ENCODE measurements at places on chromosomes 1 and 21.

- no peak for DNase-seq
Observed at GRCh38 chr1:66752671-66753371, 562 bp downstream of the DYNLT5 start.

GRCh38 chr1:86419277-86419903 is 4.6 kb upstream of the CLCA2 start:
- peak; percentile 27 for DNase-seq

GRCh38 chr1:94683886-94684285 is 136.3 kb upstream of the SLC44A3 start:
- no peak for DNase-seq

DNA sequence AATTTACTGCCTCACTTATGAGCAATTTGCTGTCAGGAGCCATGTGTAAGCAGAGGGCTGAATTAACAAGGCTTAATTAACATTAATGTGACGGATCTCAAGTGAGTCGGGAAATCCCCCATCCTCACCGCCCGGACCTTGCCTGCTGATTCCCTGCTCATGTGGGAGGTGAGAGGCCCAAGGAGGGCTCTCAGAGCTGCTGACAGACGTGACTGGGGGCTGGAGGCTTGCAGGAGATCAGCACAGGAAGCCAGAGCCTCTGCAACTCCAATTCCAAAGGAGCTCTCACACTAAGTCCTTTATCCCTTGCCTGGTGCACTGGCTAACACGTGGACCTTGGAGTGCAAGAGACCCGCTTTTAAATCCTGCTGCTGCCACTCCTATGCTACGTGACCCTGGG is 19.4 kb downstream of the LRP8 start:
- DNase-seq = no peak

DNA sequence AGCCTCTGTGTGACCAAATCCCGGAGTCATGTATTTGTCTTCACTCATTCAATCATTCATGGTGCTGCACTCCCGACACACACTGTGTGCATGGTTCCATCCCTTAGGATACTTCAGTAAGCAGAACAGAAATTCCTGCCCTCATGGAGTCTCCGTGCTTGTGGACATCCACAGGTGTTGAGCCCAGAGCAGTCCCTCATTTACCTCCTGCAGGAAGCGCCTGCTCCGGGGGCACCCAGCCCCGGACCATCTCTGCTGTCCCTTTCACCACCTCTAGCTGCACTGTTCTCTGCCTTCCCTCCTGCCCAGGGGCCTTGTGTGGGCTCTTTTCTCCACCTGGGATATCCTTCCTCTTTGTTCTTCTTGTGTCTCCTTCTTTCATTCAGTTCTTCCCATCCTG is 9.5 kb upstream of the ZBTB21 start:
- DNase-seq = no peak

DNA sequence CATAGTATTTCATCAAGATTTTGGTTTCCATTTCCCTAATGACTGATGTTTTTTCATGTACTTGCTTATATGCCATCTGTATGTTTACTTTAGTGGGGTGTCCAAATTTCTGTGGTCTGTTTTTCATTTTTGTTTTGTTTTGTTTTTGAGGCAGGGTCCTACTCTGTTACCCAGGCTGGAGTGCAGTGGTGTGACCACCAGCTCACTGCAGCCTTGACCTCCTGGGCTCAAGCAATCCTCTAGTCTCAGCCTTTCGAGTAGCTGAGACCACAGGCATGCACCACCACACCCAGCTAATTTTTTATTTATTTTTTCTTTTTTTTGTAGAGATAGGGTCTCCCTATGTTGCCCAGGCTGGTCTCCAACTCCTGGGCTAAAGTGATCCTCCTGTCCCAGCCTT is 378.0 kb upstream of the VAMP3 start:
- no peak for DNase-seq

DNA sequence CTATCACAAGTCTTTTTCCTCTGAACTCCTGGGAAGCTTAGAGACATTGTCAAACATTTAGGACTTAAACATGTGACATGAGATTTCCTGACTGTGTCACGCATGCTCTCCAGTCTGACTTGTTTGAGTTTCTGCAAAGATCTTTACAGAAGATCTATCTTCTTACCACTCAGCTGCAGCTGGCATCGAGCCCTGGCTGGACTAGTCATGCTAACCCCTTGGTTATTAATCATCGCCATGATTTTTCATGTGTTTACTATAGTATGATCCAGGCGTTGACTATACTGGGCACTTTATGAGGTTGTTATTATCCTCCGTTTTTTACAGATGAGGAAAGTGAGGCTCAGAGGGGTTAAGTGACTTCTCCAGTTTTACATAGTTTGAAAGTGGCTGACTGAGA is 18.1 kb upstream of the IRF2BP2 start:
- DNase-seq = no peak

- DNase-seq = no peak
Observed at GRCh38 chr1:17922833-17923232, 167.7 kb downstream of the ACTL8 start.

DNA sequence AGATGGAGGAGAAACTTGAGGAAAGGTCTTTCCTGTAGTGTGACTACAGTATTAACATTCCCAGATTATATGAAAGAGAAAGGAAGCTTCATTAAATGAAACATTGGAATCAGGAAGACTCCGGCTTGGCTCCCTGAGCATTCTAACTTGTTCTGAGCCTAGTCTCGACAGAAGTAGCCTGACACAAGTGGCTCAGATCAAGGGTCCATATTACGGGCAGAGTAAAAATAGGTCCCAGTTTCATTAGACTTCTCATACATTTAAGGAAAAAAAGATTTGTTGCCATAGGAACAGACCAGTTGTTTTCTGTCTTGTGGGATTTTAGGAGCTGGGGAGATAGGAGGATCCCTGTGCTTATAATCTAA is 12.8 kb downstream of the SMAP2 start:
- DNase-seq = no peak

DNA sequence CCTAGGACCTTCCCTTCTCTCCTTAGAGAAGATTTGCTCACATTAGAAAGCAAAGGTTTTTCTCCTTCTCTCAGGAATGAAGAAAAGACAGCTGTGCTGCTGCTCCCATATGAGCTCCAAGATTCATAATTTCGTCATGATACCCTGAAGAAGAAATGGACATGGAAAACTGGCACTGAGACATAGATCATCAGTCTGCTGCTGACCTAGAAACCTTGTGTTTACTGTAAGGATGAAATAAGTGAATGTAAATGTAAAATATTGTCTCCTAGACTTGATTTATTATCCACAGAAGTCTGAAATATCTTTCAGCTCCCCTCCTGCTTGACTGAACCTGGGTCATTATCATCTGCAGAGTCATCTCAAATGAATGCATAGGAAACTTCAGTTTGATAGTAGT is 77.9 kb downstream of the ZC3H11B start:
- DNase-seq = no peak

GRCh38 chr1:71583756-71584155 is 502.9 kb upstream of the ZRANB2 start:
- no peak for DNase-seq

GRCh38 chr1:18013216-18013615 is 94.4 kb upstream of the IGSF21 start:
- DNase-seq = no peak

DNA sequence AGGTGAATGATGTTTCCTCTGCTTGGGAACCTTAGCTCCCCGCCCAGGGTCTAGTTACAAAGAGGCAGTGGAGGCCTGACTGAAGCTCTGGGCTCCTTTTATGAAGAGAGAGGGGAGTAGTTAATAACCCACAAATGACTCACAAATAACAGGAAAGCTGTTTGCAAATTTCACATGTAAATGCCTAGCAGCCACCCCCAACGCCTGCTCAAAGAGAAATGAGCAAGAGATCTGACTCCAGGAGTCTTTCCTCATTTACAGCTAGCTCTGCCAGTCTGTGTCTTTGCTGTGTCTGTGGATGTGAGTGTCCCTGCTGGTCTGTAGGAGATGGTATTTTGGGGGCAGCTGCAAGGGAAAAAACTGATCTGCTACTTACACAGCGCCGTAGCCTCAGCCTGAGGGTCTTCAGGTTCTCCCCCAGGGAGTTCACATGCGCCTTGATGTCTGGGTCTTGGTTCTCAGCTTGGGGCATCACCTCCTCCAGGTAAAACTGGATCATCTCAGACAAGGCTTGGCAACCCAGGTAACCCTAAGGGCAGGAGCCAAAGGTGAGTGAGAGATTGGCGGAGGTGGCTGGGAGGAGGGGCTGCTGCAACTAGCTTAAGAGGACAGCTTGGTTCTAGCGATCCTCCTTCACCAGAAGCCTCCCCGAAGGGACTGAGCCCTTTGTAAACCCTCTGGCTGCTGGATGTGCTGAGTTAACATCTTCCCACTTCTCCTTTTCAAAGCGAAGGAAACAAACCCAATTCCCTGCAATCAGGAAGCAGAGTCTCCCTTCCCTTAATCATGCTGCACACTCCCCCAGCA is at the start of gene IL19:
Gene IL19 (plus strand): TSS at position 243 of the 807 bp plus-strand sequence. CDS start 65,890 bp downstream, outside the sequence.
- no peak for DNase-seq

- DNase-seq = no peak
Observed at GRCh38 chr1:228334226-228334935, 72.3 kb downstream of the TRIM11 start.

DNA sequence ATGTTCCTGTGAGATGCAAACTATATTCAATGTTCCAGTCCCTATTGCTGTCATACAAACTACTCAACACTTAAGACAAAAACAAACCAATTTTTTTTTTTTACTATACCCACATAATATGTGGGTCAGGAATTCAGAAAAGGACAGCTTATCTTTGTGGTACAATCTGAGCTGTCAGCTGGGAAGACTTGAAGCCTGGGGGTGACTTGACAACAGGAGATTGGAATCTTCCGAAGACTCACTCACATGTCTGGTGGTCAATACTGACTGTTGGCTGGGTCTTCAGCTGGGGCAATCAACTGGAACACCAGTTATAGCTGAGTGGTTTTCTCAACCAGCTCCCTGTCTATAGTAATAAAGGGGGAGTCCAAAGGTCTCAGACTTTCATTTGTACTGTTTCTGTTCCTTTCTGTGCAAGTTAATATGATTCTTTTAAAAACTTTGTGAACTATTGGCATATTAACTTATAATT is 81.7 kb upstream of the ATP1B1 start:
- no peak for DNase-seq

DNA sequence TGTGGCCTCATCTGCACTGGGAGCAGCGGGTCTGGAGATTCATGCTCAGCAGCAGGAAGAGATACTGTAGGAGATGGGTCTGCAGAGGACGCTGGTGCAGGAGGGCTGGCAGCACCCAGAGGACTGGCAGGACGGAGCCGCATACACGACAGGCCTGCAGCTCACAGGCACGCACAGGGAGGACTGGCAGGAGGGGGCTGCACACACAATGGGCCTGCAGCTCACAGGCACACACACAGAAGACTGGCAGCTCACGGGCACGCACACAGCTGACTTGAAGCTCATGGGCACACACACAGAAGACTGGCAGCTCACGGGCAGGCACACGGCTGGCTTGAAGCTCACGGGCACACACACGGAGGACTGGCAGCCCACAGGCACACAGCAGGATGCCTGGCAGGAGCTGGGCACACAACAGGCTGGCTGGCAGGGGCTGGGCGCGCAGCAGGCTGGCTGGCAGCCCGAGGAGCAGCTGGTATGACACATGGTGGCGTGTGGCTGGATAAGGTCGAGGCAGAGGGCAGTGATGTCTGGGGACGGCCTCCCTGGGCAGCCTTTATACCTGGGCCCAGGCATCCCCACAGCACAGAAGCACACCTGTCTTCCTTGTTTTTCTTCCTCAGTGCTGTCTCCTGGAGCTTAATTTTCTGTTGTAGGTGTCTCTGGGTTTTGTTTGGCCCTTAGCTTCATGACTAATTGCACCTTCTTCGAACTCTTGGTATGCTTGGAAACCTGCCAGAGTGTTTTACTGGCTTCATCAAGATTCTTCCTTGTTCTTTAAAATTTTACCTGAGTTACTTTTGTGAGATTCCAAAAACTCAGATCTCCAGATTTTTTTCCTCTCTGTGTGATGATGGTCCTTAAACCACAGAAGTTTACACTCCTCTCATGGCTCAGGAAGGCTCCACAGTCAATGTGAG is at the start of gene KRTAP12-2:
Gene KRTAP12-2 (minus strand): TSS at position 527 of the 920 bp plus-strand sequence. CDS start 41 bp downstream, at position 486.
- no peak for DNase-seq

GRCh38 chr1:211326528-211327345 is at the start of gene TRAF5:
Gene TRAF5 (plus strand): TSS chr1:211326833. CDS start chr1:211353240, 26,407 bp downstream.
- DNase-seq = peak; percentile 51

GRCh38 chr1:66267201-66267940 is 266.6 kb upstream of the SGIP1 start:
- DNase-seq = no peak

- no peak for DNase-seq
Observed at GRCh38 chr1:184373155-184373554, 13.7 kb upstream of the C1orf21 start.

DNA sequence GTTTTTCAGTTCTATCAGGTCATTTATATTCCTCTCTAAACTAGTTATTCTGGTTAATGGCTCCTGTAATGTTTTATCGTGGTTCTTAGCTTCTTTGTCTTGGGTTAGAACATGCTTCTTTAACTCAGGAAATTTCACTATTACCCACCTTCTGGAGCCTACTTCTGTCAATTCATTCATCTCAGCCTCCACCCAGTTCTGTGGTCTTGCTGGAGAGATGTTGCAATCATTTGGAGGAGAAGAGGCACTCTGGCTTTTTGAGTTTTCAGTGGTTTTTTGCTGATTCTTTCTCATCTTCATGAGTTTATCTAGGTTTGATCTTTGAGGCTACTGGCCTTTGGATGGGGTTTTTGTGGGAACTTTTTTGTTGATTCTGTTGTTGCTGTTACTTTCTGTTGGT is 213.0 kb downstream of the BRINP2 start:
- DNase-seq = no peak

GRCh38 chr1:106978477-106979322 is 77.8 kb upstream of the PRMT6 start:
- DNase-seq = no peak

GRCh38 chr21:41478319-41479177 is 29.4 kb downstream of the TMPRSS2 start:
- DNase-seq = no peak

GRCh38 chr1:39104158-39105060 is 78.3 kb downstream of the NDUFS5 start:
- DNase-seq = no peak

DNA sequence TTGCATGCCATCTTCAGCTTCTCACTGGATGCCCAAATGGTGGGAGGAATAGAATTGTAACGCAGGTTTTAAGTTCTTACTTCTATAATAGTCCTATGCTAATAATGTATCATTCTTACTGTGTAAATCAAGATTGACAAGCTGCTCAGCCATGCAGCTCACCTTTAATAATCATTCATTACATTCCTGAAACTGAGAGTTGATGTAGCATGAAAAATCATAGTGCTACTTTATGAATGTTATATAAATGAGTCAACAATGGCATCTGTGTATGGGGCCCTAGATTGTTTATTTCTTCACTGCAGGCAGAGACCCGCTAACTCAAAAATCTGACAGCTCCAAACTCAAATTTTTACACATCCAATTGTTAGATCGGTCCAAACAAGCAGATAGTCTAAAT is 34.4 kb downstream of the FH start:
- DNase-seq = no peak

DNA sequence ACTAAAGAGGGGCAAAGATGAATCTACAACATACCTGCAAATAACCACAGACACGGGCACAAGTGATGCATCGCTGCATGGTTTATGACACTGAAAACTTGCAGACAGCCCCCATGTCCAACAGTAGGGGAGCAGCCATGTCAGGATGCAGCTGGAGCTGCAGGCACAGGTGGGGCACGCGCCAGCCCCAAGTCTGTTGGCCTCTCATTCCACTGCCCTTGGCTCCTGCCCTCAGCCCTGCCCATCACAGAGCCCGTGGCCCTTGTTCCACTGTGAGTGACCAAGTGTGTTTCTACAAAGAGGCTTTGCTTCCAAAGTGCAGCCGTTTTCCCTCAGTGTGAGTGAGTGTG is 3.2 kb upstream of the PADI4 start:
- no peak for DNase-seq
